Fibroblast of gingiva (primary cell): ENCODE measurements at places on chromosomes 12 and 14.

GRCh38 chr12:52529846-52530245 is 9.7 kb upstream of the KRT5 start:
- no peak for DNase-seq

- no peak for DNase-seq
Observed at GRCh38 chr14:54562334-54562733, 4.6 kb upstream of the SAMD4A start.

- DNase-seq: peak; percentile 48
Observed at GRCh38 chr14:81137316-81137715, 83.4 kb downstream of the GTF2A1 start.

DNA sequence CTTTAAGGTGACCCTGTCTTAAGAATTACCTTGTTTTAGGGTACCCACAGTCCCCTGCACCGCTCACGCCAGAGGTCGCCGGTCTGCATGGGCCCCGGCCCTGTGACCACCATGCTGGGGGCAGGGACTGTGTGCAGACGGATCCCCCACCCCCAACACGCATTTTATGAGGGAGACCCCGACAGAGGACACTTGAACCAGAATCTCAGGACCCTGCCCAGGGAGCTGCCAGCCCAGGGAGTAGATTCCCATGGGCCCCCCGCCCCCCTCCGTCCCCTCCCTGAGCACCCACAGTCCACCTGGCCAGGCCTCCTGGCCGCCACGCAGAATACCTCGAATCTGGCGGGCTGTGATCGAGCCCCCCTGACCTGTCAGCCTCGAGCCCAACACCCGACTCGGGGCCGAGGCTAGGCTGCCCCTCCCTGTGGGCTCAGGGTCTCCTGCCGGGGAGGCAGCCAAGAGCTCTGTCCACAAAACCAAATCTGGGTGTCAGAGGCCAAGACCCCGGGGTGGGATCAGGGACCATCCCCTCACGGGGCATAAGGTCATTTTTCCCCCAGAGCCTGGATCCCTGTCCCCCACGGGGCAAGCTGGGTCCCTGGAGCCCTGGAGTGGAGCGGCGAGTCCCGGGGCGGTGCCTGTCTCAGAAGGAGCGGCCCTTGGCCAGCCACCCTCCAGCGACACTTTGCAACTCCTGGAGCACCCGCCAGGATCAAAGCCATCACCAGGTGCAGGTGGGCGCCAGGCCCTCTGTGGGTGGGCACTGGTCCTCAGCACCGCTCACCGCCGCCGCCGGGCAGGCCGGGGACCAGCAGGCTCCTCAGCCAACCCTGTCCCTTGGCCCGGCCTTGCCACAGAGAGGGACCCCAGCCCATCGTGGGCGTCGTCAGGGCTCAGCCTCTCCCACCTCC is 155.8 kb upstream of the PKP2 start:
- DNase-seq: no peak

DNA sequence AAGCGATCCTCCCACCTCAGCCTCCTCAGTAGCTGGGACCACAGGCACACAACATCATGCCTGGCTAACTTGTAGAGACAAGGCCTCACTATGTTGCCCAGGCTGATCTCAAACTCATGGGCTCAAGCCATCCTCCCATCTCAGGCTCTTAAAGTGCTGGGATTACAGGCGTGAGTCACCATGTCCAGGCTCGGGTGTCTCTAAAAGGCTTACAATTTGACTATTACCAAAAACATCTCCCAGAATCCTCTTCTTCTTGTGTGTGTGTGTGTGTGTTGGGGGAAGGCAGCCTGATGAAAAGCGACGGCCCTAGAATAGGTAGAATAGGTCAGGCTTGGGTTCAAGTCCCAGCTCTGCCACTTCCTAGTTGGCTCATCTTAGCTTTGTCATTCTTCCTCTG is 16.8 kb downstream of the MSI1 start:
- DNase-seq: no peak

- DNase-seq: no peak
Observed at GRCh38 chr14:31229009-31229408, 21.4 kb upstream of the HECTD1 start.

- DNase-seq: no peak
Observed at GRCh38 chr14:69760810-69761209, 6.1 kb upstream of the SRSF5 start.

GRCh38 chr14:58954901-58955861 is 233.3 kb upstream of the DAAM1 start:
- no peak for DNase-seq

GRCh38 chr12:1688086-1688710 is 2.7 kb upstream of the ADIPOR2 start:
- no peak for DNase-seq

- no peak for DNase-seq
Observed at GRCh38 chr14:36035675-36036074, 140.8 kb downstream of the PTCSC3 start.

DNA sequence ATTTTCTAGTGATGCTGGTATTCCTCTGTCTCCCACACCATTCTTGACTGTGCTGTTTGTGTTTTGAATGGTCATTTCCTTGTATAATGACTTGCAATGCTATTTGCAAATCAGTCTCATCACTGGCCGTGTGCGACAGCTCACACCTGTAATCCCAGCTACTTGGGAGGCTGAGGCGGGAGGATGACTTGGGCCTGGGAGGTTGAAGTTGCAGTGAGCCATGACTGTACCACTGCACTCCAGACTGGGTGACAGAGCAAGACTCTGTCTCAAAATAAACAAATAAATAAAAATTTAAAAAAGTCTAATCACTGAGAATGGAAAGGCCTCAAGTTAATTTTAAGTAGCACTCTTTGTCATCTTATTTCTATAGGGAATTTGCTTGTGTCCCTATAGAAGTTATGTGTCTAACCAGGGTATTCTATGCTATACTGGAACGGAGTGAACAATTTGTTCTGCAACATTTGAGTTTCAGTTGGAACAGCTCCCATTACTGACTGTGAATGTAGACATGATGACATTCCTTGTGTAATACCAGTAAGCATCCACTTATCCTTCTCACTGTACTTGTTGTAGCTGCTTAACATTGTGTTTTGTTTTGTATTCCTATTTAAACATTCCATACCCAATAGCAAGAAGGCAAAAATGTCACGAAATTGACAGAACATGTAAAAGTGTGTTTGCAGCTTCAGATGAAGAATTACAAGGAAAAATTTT is 126.3 kb downstream of the MGST1 start:
- DNase-seq: peak; percentile 75

DNA sequence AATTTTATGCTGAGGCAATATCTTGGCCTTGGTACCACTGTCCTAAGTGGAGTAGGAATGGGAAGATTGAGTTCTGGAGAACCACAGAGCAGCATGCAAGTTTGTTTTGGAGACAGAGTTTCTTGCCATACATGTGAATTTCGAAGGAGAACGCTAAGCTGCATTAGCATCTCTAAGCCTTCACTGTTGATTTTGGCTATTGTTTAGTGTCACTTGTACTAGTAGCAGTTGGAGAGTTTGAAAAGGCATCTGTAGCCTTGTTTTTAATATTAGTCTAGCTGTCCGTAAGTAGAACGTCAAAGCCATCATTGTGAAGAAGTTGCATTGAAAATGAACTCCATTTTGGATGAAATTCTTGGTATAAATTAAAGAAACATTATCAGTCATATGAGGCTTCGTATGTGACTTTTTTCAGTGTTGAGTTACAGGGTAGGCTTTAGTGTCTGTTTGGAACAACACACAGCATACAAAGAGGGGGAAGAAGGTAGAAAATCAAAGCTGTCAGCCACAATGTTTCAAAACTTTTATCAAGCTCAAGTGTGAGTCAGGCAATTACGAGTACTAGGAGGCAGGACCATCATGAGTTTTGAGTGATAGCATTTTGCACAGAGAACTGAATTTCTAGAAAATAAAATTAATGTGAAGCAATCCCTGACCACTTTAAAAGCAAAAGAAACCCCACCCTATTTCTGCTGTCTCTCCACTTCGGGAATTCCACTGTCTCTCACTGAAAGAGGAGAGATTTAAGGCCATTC is 70.2 kb upstream of the NAV3 start:
- DNase-seq: no peak

DNA sequence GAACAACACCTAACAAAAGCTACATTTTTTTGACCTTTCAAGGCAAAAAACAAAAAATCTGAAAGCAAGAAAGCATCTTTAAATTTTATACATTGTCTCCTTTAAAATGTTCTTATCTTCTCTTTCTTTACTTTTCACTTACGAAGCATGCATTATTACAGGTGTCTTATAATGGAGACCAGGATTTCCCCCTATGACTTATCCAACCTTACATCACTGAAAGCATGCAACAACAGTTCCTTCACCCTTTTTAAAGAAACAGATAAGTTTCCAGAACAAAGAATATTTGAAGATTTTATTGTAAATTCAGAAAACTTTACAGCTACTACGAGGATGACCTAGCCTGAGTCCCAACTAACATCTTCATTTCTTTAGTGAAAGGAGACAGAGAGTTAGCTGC is 277.2 kb downstream of the AKAP6 start:
- no peak for DNase-seq

DNA sequence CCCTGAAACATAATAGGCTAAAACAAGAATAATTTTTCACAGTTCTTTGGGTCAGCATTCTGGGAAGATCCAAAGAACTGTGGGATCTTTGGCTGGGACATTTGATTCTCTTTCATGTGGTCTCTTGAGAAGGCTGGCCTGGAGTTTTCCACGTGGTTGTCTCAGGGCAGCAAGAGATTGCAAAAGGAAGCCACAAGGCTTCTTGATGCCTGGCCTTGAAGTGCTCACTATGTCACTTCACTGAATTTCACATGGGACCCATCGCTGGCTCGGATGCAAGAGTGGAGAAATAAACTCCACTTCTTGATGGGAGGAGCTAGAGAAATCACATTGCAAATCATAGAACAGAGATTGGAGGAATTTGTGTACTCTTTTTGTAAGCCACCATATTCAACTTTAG is 343.4 kb downstream of the MED13L start:
- no peak for DNase-seq

DNA sequence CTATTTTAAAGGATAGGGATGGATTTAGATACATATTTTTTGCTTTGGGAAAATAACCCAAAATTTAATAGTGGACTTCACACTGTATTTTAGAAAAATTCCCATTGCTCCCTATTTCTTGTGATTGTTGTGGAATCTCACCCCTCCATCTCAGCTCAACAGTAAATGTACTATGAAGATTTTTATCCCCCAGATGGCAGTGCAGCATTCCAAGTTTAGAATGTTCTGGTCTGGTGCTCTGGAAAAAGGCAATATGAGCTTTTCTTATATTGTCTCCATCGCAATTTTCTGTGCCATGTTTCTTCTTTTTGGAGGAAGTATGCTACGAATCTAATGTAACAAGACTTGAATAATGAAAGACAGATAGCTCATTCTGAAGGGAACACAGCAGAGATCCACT is 471.7 kb upstream of the SYT1 start:
- peak; percentile 37 for DNase-seq

GRCh38 chr12:46267825-46268582 is 839 bp downstream of the SLC38A1 start:
- no peak for DNase-seq

- DNase-seq: no peak
Observed at GRCh38 chr14:55957950-55958349, 160.3 kb upstream of the PELI2 start.

- DNase-seq: no peak
Observed at GRCh38 chr12:44697511-44697910, 178.6 kb downstream of the NELL2 start.

GRCh38 chr14:102737402-102738372 is 39.6 kb upstream of the TRAF3 start:
- DNase-seq: no peak

- DNase-seq: no peak
Observed at GRCh38 chr14:23610090-23610814, 25.9 kb upstream of the DHRS2 start.

- DNase-seq: no peak
Observed at GRCh38 chr12:120625557-120626419, 14.6 kb upstream of the CABP1 start.

- no peak for DNase-seq
Observed at GRCh38 chr14:51432302-51432948, 192.4 kb downstream of the TMX1 start.

GRCh38 chr12:102454808-102455760 is 25.3 kb downstream of the IGF1 start:
- DNase-seq: peak; percentile 76

DNA sequence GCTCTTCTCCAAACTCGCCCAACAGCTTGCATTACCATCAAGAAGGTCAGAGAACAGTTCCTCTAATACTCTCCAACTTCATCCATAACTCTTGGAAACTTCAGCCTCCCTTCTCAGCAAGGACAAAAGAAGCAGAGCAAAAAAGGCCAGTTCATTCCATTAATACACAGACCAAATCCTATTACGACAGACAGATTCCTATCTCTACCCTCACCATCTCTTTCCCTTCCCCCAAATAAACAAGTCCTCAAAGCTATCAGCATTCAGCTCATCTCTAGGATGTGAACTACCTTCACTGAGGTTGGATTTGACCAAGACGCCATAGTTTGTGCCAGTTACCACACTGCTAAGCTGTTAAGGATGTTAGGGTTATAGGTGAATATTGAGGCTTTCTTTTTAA is 25.2 kb downstream of the SINHCAF start:
- no peak for DNase-seq

GRCh38 chr14:96384740-96385139 is 7.2 kb upstream of the AK7 start:
- DNase-seq: no peak

- DNase-seq: no peak
Observed at GRCh38 chr14:26067341-26067740, 530.5 kb downstream of the NOVA1 start.

DNA sequence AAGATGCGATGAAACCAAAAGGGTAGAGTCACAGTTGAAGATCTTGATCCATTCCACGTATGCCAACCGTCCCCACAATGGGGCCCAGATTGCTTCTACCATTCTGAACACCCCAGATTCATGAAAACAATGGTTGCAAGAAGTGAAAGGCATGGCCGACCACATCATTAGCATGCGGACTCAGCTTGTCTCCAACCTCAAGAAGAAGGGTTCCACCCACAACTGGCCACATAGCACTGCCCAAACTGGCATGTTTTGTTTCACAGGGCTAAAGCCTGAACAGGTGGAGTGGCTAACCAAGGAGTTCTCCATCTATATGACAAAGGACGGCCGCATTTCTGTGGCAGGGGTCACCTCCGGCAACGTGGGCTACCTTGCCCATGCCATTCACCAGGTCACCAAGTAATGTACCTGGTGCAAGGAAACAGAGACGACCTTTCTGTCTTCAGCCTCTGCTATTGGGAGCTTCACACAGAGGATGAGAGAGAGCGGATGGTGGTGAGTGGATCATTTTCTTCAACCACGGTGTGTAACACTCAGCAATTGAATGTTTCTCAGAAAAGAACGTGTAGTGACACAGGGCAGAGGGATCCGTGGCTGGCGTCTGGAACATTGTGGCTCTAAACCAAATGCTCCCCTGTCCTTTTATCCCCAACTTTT is 26.8 kb upstream of the CLEC2D start:
- DNase-seq: no peak

GRCh38 chr14:104138718-104139459 is 502 bp downstream of the KIF26A start:
- no peak for DNase-seq

DNA sequence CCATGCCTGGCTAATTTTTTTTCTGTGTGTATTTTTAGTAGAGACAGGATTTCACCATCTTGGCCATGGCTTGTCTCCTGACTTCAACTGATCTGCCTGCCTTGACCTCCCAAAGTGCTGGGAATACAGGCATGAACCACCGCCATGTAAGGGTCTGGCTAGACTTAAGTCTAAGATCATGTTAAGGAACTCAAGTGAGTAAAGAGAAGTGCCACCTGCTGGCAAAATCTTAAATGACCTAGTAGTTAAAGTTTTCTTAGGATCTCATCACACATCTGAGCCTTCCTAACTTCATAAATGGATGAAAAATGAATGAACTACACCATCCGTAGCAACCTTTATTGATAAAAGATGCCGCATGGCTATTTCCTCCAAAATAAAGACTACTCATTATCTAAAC is 1.7 kb upstream of the C12orf56 start:
- peak; percentile 30 for DNase-seq
